SJSA1 (cell line): ENCODE measurements at places on chromosomes 7 and 10.

DNA sequence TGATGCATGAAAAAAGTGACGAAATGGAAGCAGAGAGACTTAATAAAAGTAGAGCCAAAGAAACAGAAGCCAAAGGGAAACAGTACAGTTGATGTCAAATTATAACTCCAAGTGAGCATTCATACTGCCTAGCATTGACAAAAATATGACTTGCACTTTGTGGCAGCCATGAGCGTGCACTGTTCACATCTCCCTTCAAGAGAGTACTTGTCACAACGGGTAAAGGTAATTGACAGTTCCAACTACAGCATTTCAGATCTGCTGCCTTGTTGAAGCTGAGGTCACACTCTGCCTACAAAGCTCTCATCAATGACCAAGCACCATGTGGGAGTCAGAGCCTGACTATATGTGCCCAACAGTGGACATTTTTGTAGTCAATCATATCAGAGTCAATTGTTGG, 54.3 kb downstream of the IQUB start:
- DNase-seq = no peak

- peak; percentile 46 for DNase-seq
Observed at GRCh38 chr10:6347391-6347951, 144.7 kb downstream of the PFKFB3 start.

- DNase-seq = no peak
Observed at GRCh38 chr7:81207801-81208200, 288.9 kb upstream of the SEMA3C start.

GRCh38 chr10:129440247-129440646, 26.8 kb upstream of the MGMT start:
- no peak for DNase-seq

- no peak for DNase-seq
Observed at GRCh38 chr10:63252095-63252762, 119.1 kb downstream of the NRBF2 start.

DNA sequence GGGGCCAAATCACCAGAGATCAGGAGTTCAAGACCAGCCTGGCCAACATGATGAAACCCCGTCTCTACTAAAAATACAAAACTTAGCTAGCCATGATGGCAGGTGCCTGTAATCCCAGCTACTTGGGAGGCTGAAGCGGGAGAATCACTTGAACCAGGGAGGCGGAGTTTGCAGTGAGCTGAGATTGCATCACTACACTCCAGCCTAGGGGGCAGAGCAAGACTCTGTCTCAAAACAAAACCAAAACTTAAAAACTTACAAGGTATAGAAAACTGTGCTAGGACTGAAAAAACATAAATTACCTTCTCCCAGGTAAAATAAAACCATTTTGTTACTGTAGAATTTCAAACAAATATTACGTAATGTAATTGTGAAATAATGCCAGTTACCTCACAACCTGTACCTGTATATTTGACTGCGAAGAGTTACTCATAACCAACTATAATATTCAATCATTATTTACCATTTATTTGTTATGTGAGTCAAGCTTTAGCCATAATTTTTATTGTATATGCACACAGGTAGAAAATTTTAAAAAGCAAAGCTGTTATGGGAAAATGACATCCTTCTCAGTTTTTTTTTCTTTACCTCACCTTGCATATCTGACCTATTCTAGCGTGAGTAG, 180.9 kb downstream of the SEMA3A start:
- DNase-seq = no peak

DNA sequence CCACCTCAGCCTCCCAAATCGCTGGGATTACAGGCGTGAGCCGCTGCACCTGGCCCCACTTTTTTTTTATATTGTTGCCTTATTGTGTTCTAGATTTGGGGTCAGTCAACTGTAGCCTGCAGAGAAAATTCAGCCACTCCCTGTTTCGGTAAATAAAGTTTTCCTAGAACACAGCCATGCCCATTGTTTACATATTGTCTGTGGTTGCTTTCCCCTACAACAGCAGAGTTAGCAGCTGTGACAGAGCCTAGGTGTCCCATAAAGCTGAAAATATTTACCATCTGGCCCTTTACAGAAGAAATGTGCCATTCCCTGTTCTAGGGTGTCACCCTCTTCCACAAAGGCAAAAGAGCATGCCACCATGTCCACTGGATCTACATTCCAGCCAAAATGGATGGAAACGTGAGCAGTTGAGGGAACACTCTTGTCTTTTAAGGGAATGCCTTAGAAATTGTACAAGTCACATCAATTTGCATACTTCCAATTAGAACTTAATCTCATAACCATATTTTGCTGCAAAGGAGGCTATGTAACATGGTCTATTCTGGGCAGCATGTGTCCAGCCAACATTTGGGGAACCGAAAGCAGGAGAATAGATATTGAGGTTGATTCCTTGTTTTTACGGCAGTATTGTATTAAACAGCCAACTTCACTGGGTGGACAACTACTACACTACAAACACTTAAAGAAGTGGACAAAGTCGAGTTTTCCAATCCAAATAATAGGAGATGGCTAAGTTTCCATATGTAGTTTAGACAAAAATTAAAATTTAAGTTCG, 11.0 kb upstream of the BLVRA start:
- no peak for DNase-seq

DNA sequence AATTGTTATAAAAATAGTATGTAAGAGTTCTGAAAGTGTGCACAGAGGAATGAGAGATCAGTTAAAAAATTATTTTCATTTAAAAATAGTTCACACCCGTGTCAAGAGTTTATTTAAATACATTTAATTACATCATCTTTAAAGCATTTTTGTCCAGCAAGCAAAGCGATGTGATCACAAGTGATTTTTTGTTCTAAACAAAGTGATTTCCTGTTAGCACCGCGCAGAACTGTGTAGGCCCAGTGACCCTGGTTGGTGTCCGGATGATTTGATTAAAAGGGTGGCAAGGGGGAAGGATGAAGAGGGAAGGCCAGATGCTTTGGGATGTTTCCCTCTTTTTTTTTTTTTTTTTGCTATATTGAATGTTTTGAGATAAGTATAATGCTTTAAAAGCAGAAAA, 227.8 kb upstream of the PITRM1 start:
- no peak for DNase-seq

DNA sequence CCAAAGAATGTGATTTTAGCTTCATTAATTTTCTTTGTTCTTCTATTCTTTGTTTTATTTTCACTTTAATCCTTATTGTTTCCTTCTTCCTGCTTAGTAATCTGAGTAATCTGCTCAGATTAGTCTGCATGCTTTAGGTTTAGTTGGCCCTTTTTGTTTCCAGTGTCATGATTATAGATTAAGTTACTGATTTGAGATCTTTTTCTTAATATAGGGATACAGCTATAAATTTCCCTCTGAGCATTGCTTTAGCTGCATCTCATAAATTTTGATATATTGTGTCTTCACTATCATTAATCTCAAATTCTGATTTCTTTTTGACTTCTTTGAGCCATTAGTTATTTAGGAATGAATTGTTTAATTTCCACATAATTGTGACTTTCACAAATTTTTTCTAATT, 6.2 kb downstream of the NET1 start:
- DNase-seq = no peak

GRCh38 chr10:102775935-102776669, 32.4 kb downstream of the WBP1L start:
- DNase-seq = peak; percentile 74

DNA sequence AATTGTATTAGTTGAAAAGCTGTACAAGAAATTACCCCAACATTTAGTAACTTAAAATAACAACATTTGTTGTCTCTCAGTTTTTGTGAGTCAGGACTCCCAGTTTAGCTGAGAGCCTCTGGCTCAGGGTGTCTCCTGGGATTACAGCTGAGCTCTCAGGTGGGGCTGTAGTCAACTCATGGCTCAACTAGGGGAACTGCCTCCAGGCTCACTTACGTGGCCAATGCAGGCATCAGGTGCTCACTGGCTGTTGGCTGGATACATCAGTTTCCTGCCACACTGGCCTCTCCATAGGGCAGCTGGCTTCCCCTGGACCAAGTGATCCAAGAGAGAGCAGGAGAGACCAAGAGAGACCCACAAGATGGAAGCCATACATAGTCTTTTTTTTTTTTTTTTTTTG, 17.5 kb downstream of the CCNY start:
- no peak for DNase-seq

DNA sequence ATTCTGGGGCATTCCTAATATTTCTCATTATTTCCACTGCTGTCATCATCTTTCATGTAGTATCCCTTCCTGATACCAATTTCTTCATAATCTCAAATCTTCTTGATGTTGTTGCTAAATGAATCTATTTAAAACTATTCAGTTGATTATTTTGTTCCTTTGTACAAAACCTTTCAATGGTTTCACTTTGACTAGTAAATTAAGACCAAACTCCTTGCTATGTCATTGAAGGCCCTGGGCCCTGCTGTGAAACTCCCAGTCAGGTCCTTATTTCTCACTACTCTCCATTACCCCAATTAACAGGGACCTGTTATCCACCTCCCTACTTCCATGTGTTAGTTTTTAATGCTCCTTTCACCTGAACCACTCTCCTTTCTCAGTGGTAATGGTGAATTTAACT, 97.0 kb downstream of the CTTNBP2 start:
- DNase-seq = no peak

DNA sequence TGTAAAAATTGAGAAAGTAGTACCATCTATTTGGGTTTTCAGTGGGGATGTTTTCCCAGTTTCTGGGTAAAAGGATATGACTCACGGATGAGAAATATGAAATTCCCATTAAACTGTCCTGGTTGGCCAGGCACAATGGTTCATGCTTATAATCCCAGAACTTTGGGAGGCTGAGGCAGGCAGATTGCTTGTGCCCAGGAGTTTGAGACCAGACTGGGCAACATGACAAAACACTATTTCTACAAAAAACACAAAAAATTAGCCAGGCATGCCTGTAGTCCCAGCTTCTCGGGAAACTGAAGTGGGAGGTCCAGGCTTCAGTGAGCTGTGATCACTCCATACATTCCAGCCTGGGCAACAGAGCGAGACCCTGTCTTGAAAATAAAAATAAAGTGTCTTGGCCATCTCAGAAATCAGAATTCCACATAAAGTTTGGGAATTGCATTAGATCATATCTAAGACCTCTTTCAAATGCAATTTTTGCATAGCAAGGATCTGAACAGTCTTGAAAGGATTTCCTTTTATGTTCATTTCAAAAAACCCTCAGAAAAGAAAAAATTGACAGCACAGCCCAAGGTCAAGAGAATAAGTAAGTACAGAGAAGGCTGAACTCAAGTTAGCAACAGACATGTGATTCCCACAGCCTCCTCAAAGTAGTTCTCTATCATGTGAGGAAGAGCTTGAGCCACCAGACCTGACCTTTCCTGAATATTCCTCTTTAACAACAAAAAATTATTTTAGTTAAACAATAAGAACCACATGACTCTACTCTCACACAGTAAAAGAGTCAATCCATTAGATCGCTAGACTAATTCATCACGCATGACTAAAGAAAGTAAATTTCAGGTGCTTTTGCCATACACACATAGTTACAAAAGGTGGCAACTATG, 141.5 kb upstream of the CAV2 start:
- DNase-seq = peak; percentile 42

DNA sequence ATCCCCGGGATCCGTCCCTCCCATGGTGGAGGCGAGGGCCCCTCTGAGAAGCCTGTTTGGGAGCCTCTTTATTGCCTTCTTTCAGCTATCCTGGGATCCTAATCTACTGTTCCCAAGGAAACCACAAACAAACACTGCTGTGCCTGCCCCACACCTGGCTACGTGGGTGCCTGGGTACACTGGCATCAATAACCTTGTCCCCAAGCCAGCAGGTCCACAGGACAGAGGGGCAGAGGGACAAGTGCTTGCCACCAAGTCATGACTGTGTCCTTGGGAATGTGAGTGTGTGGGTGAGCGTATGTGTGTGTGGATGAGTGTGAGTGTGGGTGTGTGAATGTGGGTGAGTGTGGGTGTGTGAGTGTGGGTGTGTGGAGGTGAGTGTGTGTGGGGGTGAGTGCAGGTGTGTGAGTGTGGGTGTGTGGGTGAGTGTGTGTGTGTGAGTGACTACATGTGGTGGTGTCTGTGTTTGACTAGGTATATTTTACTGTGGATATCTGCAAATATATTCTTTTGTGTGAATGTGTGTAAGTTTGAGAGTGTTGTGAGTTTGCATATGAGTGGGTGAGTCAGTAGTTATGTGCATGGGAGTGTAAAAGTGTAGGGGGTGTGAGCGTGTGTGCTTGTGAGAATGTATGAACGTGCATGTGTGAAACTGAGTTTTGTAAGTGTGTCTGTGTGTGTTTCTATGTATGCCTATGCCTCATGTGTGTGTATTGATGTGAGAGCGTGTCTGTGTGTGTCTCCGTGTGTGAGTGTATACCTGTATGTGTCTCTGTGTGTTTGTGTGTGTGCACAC, 96.1 kb downstream of the TNS3 start:
- DNase-seq = no peak

DNA sequence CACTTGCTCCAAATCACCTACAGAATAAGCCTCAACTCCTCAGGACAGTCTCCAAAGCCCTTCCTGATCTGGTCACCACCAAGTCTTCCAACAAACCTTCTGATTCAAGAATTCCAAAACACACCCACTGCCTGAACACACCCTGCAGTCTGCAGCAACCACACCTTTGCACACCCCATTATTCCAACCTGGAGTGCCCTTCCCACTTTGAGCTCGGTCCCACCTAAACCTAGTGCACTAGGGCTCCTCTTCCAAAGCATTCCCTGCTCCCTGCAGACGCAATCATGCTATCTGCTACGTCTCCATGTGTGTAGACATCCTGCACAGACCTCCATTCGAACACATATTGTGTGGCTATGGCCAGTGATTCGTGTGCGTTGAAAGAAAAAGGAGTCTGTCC, 289.3 kb downstream of the GRID1 start:
- DNase-seq = no peak

GRCh38 chr7:22393913-22394729, 37.2 kb upstream of the RAPGEF5 start:
- no peak for DNase-seq

GRCh38 chr7:156523447-156524048, 117.0 kb upstream of the RNF32 start:
- DNase-seq = no peak

DNA sequence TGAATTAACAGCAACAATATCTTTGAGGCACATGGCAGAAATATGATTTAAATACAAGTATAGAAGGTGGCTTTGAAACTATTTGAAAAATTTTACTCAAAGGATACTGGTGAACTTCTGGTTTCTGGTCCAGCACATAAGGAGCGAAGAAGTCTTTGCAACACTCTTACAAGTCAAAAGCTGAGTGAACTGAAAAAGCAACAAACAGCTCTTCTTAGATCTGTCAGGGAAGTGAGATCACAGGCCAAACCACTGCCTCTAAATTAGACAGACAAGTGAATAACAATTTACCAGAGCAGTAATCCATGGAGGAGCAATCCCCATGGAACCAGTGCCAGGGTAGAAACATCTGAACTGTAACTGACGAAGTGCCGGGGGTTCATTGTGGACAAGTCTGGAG, 9.6 kb upstream of the VWC2 start:
- DNase-seq = no peak

GRCh38 chr7:4998244-4998643, 39.3 kb upstream of the MMD2 start:
- DNase-seq = peak; percentile 33
